ENCODE measurements at places on chromosomes 6 and 20.

DNA sequence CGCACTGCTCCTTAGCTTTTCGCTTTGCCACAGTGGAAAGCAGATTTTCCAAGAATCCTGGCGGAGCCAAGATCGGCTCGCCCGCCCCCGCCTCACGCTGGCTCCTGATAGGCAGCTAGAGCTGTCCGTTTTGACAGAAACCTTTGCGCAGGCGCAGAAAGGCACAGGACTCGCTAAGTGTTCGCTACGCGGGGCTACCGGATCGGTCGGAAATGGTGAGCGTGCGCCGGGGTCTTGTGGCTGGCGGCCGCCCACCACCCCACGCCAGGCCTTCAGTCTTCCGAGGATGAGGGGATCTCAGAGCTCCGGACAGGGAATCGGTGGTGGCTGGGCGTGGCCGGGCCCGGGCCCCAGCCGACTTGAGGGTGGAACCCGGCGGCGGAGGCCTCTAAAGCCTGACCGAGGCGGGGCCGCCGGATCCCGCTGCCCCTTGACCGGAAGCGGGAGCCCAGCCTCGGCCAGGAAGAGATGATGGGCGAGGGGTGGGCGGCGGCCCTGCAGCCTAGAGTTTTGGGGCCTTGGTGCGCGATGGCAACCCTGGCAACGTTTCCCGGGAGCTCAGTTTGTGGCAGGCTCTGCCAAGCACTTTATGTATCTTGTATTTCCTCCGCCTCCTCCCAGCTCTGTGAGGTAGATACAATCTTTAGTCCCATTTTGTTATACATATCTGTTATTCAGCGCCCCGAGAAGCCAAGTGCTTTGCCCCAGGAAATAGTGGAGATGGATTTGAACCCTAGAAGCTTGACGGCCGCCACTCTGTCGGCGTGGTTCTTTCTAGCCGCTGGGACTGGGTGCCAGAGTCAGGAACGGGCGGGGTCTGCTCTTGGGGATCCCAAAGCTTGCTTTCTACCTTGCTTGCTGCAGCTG is at the start of gene DYNLRB1:
DYNLRB1 (plus strand) TSS at position 176 of the 867 bp plus-strand sequence; CDS start at position 213, 37 bp downstream.
- DNase-seq = peak; percentile 97

DNA sequence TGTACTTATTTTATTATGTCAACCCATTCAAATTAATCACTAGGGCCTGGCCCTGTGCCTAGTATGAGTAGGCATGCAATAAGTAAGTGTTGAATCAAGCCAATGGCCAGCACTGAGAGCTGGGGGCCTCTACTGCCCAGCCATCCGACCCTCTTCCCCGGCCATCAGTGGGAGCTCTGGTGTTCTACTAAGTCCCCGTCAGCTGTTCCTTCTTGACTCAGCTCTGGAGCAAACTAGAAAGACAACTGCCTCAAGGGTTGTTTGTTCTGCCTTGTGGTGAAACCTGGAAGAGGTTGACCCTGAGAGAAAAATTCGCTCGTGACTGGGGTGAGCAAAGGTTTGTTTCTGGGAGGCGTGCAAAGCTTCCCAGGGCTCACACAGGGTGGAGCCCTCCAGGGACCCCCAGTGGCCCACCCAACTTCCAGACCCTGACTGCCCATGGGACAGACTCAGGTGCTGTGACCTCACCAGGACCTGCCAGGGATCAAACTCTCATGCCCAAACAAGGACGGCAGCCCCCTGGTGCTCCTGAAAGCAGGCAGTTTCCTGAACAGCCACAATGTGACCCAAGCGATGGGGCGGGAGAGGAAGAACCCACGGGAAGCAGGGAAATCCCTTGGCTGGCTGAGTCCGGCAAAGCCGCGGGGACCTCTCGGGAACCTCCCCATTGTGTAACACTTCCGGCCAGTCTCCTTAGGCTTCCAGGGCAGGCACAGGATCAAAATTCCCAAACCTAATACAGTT is 50.4 kb downstream of the BANF2 start:
- no peak for DNase-seq

GRCh38 chr6:71482742-71483141 is 194.1 kb downstream of the OGFRL1 start:
- DNase-seq = no peak

DNA sequence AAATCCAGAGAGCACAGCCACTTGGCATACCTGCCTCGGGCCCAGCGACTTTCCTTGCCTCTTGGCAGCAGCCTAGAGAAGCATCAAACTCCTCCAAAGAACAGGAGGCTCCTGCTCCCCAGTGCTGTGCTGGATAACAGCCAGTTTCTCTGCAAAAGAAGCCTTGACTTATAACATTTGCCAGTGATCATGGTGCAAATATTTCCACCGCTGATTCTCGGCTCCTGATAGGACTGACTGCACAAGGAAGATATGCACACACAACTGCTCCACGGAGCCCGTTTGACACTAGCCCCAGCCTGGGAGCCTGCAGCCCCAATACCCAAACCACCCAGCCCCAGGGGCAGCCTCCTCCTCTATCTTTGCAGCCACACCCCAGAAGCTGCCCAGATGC is 17.5 kb downstream of the ACSS1 start:
- DNase-seq = no peak

GRCh38 chr20:36228770-36229169 is 7.5 kb upstream of the AAR2 start:
- no peak for DNase-seq

DNA sequence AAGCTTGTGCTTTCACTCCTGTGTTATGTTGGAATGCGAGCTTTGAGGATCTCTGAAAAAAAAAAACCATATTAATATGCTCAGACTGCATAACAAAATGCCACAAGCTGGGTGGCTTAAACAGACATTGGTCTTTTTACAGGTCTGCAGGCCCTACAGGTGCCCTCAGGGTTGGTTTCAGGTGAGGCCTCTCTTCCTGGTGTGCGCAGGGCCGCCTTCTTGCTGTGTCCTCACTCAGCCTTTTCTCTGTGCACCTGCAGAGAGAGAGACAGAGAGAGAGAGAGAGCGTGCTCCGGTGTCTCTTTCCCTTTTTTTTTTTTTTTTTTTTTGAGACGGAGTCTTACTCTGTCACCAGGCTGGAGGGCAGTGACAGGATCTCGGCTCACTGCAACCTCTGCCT is 114.1 kb upstream of the SNX9 start:
- no peak for DNase-seq

DNA sequence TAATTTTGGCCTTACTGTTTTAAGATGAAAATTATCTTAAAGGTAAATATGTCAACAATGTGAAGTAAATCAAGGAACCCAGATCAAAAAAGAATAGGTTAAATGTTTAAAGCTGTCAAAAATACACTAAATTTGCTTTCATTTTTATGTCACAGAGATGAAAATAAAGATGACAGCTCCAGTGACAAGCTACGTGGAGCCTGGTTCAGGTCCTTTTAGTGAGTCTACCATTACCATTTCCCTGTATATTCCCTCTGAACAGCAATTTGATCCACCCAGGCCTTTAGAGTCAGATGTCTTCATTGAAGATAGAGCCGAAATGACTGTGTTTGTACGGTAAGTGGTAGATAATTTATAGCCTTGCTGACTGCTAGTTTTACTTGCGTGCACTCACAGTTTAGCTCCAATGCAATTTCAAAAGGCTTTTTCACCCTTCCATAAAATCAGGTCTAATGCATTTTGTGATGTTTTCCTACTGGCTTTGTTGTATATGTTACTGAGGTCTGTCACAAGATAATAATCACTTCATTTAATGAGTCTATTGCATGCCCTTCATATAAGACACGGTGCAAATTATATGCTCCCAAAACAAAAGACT is 1.9 kb downstream of the HEBP2 start:
- DNase-seq = no peak

GRCh38 chr6:81816380-81816779 is 63.9 kb upstream of the TENT5A start:
- DNase-seq = no peak

GRCh38 chr6:93163146-93163545 is 256.2 kb downstream of the EPHA7 start:
- DNase-seq = no peak

DNA sequence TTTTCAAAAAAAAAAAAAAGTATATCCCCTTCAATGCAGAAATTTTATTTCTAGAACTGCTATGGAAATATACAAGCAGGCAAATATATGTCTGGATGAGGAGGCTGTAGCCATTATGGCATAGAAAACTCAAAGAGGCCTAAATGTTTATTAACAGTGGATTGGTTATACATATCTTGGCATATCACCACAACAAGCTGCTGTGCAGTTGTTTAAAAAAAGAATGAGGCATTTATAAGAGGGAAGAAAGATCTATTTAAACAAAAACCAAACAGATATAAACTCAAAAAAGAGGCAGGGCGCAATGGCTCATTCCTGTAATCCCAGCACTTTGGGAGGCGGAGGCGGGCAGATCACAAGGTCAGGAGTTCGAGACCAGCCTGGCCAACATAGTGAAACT is 26.2 kb downstream of the CASS4 start:
- no peak for DNase-seq

DNA sequence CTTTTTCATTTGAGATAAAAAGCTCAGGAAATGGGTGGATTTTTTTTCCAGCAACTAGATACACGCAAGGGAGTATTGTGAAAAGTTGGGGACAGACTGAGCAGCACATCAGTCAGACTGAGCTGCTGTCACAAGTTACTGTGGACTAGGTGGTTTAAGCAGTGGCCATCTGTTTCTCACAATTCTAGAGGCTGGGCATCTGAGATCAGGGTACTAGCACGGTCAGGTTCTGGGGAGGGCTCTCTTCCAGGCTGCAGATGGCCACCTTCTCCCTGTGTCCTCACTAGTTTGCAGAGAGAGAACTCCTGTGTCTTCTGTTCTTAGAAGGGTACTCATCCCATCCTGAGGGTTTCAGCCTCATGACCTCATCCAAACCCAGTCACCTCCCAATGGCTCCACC is 178.3 kb downstream of the SYNDIG1 start:
- DNase-seq = no peak

GRCh38 chr6:47160702-47161101 is 118.6 kb upstream of the ADGRF1 start:
- DNase-seq = no peak

GRCh38 chr6:143337201-143337949 is 113.1 kb downstream of the ADAT2 start:
- DNase-seq = peak; percentile 9

DNA sequence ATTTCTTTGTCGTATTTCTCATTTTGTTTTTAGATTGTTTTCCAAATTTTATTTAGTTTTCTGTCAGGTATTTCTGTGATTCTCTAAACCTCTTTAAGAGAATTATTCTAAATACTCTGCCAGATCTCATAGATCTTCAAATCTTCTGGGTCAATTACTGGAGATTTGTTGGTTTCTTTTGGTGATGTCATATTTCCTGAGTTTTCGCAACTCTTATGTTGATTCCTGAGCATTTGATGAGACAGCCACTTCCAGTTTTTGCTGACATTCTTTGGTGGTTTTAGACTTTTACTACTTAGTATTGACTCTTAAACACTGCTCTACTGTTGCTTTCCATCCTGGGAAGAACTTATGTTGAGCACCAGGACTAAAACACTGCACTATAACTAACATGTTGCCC is 21.9 kb downstream of the ADGB start:
- DNase-seq = peak; percentile 30

- peak; percentile 46 for DNase-seq
Measured at GRCh38 chr6:137188855-137189254, 15.4 kb upstream of the IL22RA2 start.

GRCh38 chr6:74115674-74116073 is 419.7 kb downstream of the CD109 start:
- peak; percentile 4 for DNase-seq

DNA sequence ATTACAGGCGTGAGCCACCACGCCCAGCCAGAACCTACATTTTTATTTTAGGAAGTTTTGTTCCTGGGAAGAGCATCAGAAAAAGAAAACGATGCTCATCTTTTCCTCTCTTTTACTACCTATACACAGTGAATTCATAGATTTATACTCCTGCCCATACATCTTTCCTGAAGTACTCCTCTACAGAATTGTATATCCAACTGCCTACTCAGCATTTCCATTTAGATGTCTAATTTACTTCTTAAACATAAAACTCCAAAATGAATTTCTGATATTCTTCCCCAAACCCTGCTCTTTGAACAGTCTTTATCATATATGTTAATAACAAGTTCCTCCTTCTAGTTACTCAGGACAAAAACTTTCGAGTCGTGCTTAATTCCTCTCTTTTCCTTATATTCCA is 39.8 kb upstream of the RSPO3 start:
- DNase-seq = no peak

DNA sequence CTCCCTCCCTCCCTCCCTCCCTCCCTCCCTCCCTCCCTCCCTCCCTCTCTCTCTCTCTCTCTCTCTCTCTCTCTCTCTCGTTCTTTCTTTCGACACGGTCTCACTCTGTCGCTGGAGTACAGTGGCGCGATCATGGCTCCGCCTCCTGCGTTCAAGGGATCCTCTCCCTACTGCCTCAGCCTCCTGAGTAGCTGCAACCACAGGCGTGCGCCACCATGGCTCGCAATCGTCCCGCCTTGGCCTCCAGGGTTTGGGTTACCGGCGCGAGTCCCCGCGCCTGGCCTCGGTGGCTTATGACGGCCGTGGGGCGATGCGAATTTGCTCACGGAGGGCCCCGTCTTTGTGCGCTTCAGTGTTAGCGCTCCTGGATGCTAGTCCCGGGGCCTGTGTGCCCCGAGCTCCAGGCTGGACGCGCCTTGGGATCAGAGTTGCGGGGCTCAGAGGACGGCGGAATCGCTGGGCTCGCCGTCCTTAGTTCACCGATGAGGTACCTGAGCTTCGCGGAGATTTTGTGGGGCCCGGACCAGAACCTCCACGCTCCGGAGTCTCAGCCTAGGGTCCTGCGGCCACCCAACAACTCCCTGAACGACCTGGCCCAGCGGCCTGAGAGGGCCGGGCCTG is 45.2 kb downstream of the MCUR1 start:
- no peak for DNase-seq

GRCh38 chr6:154738551-154738961 is 5.3 kb downstream of the SCAF8 start:
- DNase-seq = peak; percentile 45

- no peak for DNase-seq
Measured at GRCh38 chr20:17850684-17851026, 117.9 kb downstream of the SNX5 start.

- no peak for DNase-seq
Measured at GRCh38 chr6:108969776-108970175, 121.6 kb downstream of the ARMC2 start.

- no peak for DNase-seq
Measured at GRCh38 chr6:45597424-45597823, 219.7 kb upstream of the SUPT3H start.

GRCh38 chr20:36339646-36340592 is 33.8 kb downstream of the DLGAP4 start:
- DNase-seq = no peak

- DNase-seq = no peak
Measured at GRCh38 chr6:109379711-109380110, 2.6 kb downstream of the CD164 start.

GRCh38 chr20:58212636-58213035 is 15.8 kb downstream of the ANKRD60 start:
- no peak for DNase-seq

- DNase-seq = no peak
Measured at GRCh38 chr20:35698298-35699126, 640 bp downstream of the NFS1 start.

Measured in suppressor macrophage (primary cell).